Right kidney (tissue), 9 donors: ENCODE measurements at places on chromosomes 6 and 20.

- DNase-seq, result no peak
Observed at GRCh38 chr6:118536478-118536877, 11.6 kb upstream of the PLN start.

DNA sequence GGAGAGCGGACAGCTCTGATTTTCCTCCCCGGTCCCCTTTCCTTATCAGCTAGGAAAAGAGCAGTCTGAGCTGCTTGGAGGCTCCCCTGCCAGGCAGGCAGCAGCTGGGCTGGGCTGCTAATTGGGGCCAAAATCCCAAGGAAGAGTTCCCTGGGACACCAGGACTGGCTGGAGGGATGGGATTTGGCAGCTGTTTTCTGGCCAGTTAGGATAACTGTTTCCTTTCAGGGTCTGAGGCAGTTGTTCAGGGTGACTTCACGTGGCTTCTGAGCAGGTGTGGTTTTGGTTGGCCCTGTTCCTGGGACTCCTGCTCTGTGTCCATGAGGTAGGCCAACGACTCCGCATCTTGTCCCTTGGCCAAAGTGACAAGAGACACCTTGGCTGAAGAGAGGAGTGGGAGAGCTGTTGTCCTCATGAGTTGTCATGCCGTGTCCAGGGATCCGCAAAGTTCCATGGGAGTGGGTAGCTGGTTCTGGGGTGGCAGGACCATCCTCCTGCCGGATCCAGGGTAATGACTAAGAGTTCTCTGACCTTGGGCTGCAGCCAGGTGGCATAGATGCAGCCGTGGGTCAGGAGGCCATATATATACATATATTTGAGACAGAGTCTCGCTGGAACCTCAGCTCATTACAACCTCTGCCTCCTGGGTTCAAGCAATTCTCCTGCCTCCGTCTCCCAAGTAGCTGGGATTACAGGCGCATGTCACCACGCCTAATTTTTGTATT, 21.2 kb downstream of the MRPS18A start:
- no peak for DNase-seq

GRCh38 chr6:126300126-126300525, 39.8 kb upstream of the CENPW start:
- no peak for DNase-seq

DNA sequence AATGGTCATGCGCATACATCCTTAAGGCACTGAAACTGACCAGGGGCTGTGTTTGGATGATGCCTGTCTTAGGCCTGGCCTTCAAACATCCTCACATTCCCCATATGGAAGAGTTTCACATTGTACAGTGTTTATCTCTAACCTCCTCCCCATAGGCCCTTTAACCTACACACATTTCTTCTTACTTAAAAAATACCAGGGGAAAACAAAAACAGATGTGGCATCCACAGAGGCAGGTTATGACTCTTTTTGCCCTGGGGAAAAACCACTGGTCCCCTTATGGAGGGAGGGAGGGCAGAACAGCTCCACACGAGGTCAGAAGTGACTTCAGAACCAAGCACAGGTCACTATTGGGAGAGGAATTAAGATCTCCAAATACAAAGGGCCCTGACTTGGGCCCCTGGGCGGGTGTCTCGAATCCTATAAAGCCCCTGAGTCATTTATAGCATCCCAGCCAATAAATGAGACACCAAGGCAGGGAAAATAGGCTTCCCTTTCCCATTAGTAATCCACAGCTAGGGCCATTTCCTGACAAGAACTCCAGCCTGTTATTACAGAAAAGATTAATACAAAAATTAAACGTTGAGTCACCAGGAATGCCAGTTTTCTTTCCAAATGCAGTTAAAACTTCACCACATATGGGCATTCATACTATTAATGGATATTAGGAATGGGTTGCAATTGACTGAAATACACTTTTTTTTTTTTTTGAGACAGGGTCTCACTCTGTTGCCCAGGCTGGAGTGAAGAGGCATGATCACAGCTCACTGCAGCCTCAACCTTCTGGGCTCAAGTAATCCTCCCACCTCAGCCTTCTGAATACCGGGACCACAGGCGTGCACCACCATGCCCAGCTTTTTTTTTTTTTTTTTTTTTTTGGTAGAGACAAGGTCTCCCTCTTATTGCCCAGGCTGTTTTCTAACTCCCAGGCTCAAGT, 107.2 kb downstream of the ATP9A start:
- DNase-seq, result no peak

DNA sequence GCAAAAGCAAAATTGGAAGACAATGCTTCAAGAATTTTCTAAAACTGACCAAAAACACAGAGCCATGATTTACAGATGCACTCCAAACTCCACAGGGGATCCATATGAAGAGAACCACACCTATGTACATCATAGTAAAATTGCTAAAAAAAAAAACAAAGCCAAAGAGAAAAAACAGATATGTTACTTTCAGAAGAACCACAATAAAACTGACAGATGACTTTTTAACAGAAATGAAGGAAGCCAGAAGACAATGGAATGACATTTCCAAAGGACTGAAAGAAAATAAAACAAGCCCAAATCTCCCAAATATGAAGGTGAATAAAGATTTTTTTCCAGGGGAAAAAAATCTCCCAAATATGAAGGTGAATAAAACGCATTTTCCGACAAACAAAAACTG, 17.5 kb downstream of the TRERF1 start:
- DNase-seq, result no peak

GRCh38 chr20:49103647-49104364, 57.7 kb downstream of the CSE1L start:
- no peak for DNase-seq

GRCh38 chr6:163354761-163355425, 59.6 kb upstream of the QKI start:
- peak; percentile 50 for DNase-seq

DNA sequence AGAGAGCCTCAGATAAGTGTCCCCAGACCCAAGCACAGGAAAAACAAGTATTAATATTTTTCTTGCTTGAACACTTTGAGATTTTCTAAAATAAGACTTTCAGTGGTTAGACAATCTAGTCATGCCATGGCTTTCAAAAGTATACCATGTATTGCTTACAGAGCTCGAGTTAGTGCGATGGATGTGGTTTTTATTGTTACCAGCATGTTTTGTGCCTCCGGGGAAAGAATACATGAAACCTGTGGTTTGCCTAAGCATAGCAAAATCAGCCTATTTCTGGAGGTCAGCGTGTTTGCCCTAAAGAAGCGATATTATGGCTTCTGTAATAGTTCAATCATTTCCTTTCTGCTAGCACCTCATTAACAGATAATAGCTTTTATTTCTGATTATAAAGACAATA, 21.6 kb downstream of the RIN2 start:
- no peak for DNase-seq

DNA sequence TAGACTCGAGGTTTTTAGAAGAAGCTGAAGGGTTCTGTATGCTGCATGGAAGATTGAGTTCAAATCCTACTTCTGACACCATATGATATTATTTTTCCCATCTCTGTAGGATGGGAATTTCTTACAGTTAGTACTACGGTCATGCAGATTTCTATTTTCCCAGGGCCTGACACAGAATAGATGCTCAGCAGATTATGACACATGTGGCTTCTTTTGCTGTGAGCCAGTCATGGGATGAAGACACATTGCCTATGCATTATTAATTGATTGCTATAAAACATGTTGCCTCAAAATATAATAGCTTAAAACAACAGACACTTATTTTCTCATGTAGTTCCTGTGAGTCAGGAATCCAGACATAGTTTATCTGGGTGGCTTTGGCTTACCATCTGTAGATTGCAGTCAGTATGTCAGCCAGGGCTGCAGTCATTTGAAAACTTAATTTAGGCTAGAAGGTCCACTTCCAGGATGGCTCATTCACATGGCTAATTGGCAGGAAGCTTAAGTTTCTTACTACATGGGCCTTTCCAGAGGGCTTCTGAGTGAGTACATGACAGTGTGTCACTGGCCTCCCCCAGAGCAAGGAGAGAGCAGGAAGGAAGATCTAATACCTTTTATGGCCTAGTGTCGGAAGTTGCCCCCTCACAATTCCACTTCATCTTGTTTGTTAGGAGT, 29.5 kb downstream of the TOP1 start:
- DNase-seq, result no peak

- DNase-seq, result no peak
Observed at GRCh38 chr6:14664112-14664601, 546.6 kb downstream of the CD83 start.

DNA sequence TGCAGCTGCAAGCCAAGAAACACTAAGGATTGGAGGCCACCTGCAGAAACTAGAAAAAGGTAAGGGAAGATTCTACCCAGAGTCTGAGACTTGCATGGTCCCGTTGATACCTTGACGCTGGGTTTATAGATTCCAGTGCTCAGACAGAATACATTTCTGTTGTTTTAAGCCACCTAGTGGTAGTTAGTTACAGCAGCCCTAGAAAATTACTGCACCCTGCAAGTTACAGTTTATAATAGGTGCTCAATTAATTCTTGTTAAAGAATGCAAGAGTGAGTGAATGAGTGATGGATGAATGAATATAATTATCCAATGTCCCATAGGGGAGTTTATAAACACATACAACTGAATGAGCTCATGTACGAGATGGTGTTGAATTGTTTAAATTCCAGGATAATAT, 453.1 kb upstream of the SLC35B3 start:
- DNase-seq, result no peak

DNA sequence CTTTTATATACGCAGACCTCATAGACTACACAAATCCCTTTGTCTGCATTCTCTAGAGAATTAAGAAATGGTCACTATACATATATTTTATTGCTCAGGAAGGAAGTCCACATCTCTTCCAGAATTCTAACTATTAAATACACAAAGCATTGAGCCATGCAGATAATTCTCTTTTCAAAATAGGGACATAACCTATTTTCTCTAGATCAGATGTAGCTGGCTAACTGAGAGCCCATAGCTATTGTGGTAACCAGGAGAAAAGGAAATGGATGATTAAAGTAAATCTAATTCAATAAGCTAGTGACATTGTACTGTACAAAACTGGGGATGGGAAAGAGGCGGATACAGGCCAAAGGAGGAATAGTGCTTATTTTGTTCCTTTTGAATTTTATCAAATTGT, 137.2 kb downstream of the BACH2 start:
- DNase-seq, result no peak

GRCh38 chr6:167153521-167153959, 4.2 kb downstream of the GPR31 start:
- no peak for DNase-seq

DNA sequence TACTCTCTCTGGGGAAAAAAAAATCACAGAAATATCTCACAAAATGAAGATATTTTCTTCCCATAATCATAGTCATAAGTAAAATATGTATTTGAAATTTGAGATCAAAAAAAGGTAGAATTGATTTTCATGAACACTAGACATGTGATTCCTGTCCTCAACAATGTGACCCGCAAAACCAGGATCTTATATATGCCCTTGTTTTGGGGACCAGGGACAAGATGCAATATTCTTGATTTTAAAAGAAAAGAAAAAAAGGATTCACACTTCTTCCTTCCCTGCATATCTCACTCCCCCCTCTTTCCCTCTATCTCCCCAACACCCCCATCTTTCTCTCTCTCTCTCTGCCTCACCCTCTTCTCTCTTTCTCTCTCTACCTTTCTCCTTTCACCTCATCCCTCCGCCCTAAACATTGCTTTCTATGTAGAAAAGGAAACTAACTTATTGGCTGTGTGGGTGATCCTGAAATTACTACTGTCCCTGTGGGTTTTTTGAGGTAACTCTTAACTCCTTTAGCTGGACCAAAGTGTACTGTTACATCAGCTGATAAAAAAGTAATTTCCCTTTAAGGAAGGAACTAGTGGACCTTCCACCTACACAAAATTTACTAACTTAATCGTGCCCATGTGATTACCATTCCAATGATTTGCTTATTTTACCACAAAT, 85.6 kb downstream of the AIG1 start:
- no peak for DNase-seq

DNA sequence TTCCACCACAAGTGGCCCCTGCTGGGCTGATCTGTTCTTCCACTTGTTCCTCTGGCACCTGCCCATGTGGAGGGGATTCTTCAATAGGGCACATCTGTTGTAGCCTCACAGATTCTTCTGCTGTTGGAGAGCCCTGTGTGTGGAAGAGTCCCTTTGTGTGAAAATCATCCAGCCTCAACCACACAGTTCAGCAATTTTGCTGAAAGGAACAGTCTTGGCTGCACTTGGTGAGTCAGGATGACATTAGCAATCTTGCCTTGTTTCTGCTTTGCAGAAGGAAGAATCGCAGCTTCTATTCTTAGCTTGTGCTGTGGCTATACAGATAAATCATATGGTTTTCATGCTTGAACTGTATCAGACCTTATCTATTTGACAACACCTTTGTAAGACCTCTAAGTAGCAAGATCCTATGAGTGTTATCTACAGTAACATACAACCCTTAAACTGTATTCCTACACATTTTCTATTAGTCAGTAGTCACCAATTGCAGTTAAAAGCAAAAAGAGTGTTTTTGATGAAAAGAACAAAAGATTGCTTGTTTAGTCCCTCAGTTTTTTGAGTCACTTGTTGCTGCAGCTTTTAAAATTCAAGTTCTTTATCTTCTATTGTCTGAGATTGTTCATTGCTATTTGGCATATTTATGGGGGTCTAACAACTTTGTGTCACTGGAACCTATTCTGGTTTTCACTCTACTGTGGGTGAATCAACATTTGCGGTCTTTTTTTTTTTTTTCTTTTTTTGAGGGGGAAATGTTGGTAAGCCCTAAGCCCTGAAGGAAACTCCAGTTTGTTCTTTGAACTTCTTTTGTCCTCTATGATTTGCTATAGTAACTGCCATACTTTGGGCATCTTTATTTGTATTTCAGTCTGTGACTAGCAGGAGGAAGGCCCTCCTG, 231.6 kb downstream of the TFAP2B start:
- DNase-seq, result no peak

- DNase-seq, result no peak
Observed at GRCh38 chr6:32079566-32080290, 29.4 kb downstream of the TNXB start.

GRCh38 chr20:11755071-11755841, 162.4 kb upstream of the BTBD3 start:
- DNase-seq, result peak; percentile 9

- DNase-seq, result no peak
Observed at GRCh38 chr6:166779381-166779780, 152.3 kb upstream of the RPS6KA2 start.

DNA sequence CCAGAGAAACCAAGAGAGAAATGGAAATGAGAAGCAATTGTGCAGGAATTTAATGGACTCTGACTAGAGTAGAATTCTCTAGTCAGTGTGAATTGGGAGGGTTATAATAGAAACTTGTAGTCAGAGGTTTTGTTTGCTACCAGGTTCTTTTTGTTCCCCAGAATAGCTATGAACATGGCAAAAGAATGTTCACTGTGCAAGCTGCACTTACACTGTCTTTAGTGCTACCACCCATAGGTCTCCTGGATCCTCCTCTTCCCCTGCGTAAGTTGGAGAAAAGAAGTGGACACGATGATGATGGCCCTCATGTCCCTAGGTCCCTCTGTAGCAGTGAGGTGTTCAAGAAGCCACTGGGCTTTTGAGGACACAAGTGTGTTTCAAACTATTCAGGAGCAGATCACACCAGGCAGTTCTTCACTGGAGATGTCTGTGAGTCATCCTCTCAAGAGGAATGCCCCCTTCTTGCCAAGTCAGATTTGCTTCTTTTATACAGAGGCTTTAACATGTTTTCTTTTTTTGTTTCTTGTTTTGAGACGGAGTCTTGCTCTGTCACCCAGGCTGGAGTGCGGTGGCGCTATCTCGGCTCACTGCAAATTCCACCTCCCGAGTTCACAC, 47.6 kb upstream of the SMIM8 start:
- no peak for DNase-seq
